ENCODE measurements at places on chromosomes 6 and 20. TPM values are rescaled to one million over a fixed set of nuclear protein-coding genes. Genes with fewer than 3 reads are reported as not detected.
A peak's percentile ranks its signal among the peaks of the same experiment; 100 is the strongest.

- DNase-seq: no peak
These were observed 11.4 kb upstream of the RCAN2 start for GRCh38 chr6:46502486-46503119.

DNA sequence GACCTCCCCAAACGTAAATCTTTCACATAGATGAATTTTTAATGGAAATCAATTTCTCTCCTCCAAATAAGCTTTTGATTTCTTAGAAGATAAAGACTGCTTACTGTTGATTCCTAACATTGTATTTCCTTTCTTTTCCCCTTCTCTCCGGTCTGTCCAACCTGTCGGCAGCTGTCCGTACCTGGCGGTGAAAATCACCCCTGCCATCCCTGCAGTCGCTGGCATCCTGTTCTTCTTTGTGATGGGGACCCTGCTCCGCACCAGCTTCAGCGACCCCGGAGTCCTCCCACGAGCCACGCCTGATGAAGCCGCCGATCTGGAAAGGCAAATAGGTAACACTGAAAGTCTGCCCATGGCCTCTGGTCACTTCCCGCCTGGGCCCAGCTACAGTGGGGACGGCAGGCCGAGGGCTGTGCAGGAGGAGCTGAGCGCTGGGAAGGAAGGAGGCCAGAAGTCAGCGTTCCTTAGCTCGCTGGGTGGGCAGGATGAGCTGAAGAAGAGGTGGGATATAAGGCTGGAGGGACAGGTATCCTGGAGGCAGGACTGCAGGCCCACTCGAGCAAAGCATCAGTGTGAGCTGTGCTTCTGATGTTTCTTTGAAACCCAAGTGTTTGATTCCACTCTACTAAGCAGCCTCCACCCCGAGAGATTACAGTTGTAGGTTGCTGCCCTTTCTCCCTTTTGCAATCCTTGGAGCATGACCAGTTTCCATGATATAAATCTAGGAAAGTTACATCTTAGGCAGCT lies 161.6 kb downstream of the ZDHHC14 start:
- no peak for DNase-seq

DNA sequence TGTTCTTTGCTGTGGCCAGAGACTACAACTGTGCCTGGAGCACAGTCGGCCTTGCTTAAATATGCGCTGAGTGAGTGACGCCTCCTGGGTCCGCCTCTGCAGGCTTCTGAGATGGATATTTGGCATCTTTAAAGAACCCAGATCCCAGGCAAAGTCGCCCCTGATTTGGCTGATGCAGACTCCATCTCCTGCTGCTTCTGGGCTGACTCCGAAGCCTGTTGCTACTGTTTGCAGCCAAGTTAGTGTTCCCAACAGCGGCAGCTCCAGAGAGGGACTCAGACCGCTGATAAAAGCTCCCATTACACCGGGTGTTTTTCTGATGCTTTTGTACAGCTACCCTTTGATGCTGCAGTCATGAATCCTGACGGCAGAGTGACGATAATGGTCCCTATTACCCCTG lies 83.0 kb upstream of the SULF2 start:
- DNase-seq: no peak

DNA sequence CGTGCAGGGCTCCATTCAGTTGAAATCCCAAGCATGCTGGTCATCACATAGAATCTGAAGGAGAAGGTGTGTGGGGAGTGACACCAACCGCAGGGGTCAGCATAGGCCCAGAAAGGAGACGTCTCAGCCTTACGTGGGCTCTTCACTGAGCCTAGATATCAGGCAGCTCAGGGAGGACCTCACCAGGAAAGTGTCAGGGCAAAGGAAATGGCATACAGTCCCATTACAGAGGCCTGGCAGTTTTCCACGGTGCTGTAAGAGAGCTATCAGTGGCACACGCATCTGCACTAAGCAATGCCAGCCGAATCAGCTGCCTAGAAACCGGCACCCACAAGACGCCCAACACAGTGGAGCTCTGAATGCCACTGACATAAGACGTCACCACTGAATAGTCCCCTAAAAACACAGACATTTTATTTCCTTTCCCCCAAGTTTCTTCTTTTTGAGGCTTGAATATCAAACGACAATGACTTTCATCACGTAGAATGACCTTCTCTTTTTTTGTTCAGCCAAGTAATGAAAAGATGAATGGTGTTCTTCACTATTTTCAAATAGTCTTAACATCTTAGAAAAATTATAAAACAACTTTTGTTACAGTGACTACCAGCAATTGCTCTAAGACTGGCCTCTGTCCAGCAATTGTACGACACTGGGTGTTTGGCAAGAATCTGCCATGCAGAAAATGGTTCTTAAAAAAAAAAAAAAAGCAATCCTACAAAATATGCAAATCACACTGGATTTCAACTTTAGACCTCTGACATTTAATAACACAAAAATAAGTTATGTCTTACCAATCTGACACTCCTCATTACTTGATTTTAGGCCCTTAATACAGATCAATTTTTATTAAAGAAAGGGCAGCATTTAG lies 88.9 kb upstream of the FOXQ1 start:
- no peak for DNase-seq

DNA sequence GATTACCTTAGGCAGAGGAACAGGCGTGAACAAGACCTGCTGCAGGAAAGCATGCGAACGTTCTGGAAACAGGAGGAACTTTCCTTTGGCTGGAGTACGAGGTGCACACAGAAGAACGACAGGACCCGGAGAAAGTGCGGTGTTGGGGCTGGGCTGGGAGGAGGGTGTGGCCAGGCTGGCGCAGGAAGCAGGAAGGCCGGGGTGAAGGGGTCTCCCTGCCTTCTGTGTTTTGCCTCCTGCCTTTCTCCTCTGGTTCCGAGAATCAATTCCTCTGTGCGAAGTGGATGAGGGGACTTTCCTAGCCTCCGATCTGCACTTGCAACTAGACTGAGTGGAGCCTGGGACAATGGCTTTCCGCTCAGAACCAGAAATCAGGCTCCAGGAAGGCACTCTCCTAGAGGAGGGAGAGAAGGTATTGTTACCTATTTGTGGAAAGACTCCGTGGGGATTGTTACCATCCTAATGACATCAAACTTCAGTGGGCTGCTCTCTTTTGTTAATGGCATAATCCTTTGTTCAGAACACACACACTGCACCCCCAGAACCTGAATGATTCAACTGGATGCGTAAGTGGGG lies 22.9 kb upstream of the PLEKHG1 start:
- no peak for DNase-seq

DNA sequence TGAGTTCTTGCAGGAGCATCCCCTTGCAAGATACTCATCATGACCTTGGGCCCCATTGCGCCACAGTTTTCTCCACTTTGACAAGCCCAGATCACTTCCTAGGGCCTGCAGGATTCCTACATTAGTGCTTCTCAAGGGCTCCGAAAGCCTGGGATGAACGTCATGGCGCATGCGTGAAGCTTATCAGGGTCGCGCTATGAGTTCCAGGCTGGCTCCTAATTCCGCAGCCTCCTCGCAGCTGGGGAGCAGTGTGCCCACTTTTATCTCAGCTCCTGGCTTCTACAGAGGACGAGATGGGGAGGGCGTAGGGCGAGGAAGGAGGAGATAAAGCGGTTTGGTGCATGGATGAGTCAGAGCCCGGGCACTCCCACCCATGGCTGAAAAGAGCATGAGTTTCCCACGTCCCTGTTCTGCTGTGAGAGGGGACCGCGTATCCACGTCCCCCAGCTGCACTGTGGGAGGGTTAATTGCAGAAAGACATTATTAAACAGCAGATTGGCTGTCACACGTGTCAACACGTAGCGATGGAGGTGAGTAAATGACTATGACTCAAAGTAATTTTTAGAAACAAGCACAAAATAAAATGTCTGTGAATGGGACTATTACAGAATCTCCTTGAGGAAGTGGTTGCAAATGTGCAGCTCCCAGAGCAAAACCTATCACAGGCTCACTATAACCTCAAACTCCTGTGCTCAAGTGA lies 72.9 kb upstream of the DSP start:
- DNase-seq: no peak

GRCh38 chr6:90645634-90646033 lies 58.8 kb upstream of the MAP3K7 start:
- DNase-seq: no peak

DNA sequence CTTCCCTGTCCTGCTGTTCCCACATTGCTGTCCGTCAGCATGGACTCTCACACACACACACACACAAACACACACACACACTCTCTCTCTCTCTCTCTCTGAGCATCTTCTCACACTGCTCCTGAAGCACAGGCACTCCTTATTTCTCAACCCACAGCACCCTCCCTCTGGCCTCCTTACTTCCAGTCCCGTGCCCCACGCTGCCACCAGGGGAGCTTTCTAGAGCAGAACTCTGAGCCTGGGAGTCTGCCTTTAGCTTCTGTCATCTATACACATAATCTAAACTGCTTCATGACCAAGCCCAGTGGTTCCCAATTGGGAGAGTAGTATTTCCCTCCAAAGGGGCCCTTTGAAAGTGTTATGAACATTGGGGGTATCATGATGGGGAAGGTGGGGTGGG lies 29.1 kb downstream of the HECA start:
- DNase-seq: no peak

GRCh38 chr6:30104661-30105060 lies 8.2 kb downstream of the TRIM31 start:
- DNase-seq: no peak

DNA sequence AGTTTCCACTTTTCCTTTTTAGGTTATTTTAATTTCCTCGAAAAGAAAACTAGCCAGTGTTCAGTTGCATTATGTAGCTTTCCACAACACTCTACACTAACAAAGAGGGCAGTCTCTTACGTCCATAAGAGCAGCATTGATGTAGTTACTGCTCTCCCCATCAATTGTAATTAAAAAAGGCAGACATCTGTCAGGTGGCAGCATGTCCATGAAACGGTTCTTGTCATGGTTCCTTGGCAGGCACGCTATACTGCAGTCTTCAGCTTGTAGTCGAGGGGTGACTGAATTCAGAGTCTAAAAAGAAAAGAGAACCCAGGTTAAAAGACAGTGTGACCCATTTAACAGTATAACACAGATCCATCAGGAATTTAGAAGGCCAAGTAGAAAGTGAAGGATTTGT lies 80.1 kb upstream of the THEMIS start:
- no peak for DNase-seq

DNA sequence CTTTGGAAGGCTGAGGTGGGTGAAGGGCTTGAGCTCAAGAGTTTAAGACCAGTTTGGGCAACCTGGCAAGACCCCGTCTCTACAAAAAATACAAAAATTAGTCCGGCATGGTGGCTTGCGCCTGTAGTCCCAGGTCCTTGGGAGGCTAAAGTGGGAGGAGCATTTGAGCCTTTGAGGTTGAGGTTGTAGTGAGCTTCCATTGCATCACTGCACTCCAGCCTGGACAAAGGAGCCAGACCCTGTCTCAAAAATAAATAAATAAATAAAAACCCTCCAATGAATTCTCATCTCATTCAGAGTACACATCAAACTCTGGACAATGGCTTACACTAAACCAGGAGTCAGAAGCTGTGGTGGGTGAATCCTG lies 31.8 kb downstream of the B4GALT5 start:
- no peak for DNase-seq

GRCh38 chr20:47789081-47789763 lies 3.9 kb upstream of the SULF2 start:
- no peak for DNase-seq

DNA sequence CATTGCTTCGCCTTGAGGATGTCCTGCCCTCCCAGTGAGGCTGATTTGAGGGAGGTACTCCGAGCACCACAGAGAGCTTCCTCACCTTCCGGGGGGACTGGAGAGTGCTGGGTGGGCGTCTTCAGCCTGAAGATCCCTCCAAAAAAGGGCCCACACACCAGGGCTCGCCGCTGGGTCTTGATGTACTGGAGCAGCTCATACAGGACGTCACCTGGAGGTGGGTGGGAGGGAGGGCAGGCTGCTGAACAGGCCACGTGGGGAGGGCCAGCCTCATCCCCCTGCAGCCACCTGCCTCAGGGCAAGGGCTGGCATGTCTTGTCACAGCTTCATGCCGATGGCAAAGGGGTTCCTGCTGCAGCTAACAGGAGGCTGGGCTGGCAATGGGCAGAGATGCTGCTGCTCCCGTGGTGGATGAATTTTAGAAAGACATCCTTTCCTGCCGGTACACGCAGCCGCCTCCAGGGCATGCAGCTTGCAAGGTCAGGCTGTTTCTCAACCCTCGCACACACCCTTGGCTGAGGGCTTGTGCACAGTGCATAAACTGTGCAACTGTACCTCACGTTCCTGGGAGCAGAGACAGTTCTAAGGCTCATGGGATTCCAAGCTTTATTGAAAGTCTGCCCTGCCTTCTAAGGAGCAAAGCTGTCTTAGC lies 14.0 kb downstream of the ETV7 start:
- no peak for DNase-seq

- no peak for DNase-seq
These were observed 188.1 kb upstream of the PMEPA1 start for GRCh38 chr20:57897891-57898290.

- DNase-seq: no peak
These were observed at the start of gene KIF13A for GRCh38 chr6:17987447-17987696. KIF13A (minus strand) TSS chr6:17987635; CDS start chr6:17987463, 172 bp downstream.

GRCh38 chr6:40710626-40711330 lies 123.6 kb upstream of the LRFN2 start:
- peak; percentile 17 for DNase-seq

GRCh38 chr6:30485236-30485635 lies 4.1 kb upstream of the HLA-E start:
- DNase-seq: no peak

GRCh38 chr6:132763269-132763668 lies 5.6 kb upstream of the VNN2 start:
- DNase-seq: no peak

DNA sequence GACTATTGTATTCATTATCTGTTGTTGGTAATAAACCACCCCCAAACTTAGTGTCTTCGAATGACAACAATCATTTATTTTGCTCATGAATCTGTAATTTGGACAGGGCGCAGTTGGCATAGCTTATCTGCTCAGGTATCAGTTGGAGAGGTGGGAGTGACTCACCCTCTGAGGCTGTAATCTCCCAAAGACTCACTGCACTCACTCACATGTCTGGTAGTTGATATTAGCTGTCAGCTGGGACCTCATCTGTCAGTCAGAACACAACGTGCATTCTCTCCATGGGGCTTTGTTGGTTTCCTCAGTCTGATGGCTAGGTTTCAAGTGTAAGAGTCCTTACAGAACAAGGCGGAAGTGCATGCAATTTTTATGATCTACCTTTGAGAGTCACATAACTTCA lies 219.0 kb upstream of the PRND start:
- DNase-seq: no peak

DNA sequence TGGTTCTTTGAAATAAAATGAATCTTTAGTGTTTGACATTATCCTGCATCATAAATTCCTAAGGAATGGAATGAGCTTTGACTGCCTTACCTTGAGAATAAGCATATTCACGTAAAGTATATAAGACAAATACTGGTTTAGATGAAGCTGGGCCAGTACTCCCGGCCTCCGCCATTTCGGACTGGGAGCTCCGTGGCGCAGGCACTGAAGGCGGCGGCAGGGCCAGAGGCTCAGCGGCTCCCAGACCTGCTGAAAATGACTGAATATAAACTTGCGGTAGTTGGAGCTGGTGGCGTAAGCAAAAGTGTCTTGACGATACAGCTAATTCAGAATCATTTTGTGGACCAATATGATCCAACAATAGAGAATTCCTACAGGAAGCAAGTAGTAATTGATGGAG lies 76.2 kb upstream of the FAM83B start:
- DNase-seq: no peak

The CCN5 gene
- 0.06 TPM for polyA plus RNA-seq

The RAMACL gene
- 0.16 TPM for polyA plus RNA-seq

The ULBP1 gene
- polyA plus RNA-seq: 0.28 TPM

The SRF gene
- 57.1 TPM for polyA plus RNA-seq

The CNR1 gene
- 0.32 TPM for polyA plus RNA-seq

Data from forelimb muscle (tissue), 1 donor.